Astrocyte of the hippocampus (primary cell): ENCODE measurements at places on chromosomes 1 and 21.

- DNase-seq: no peak
Observed at GRCh38 chr1:60331647-60332046, 258.1 kb upstream of the C1orf87 start.

GRCh38 chr1:11708554-11709350 is 17.2 kb downstream of the DRAXIN start:
- DNase-seq: no peak

- DNase-seq: no peak
Observed at GRCh38 chr1:19461220-19461554, 24.2 kb downstream of the CAPZB start.

- DNase-seq: no peak
Observed at GRCh38 chr1:205279986-205280385, 41.6 kb downstream of the NUAK2 start.

DNA sequence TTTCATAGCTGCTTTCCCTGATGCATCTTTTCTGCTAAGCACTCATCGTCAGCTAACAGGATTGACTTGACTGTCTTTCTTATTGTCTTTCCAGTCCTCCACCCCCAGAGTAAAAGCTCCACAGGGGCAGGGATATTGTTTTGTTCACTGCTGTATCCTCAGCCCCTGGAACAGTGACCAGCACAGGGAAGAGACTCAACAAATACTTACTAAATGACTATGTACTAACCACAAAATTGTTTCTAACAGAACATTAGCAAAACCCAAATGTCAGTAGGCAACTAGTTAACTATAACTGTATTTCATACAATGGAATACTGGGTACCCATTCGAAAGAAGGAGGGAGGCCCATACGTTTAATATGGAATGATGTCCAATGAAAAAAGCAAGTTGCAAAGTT is 53.0 kb downstream of the BCAR3 start:
- DNase-seq: no peak

DNA sequence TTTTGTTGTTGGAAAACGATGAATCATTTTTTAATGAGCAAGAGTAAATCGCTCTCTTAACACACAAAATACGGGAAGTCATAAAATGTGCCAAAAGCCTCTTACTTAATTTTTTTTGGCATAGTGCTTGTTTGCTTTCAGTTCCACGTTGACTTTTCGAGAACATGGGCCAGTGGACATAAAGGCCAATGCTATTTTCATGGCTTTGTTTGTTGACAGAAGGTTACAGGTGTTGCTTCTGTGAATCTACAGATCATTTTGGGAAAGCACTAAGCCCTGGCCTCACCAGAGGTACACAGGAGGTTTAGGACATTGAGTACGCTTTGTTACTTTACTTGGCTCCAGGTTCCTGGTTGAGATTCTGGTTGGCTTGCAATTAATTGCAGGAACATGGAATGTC is 199.4 kb upstream of the HMCN1 start:
- DNase-seq: no peak
